ENCODE measurements at places on chromosomes 2 and 18.

DNA sequence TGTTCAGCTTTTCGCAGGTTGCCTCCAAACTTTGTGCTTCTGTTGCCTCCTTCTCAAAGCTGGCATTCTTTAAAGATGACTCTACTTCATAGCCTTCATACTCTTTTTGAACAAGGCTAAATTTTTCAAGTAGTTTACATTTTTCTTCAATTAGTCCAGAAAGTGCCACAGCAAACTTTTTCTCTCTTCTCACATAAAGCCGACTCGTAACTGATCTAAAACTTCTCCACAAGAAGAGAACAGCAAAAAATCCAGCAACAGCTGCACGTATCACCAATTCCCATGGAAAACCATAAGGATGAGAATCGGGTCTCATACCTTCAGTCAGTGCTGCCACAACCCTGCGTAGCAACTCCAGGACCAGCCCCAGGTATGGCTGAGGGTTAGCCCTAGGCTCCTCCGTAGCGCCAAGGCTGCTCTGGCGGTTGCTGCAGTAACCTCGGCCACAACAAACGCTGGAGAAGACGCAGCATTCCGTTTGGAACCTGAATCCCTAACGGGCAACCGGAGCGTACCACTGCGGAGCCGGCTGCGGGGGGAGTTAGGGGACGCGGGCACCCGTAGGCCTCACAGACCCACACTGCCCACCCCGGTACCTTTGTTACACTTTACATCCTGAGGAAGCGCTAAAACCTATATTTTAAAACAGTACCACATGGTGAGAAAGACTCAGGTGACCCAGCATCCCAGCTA lies at the start of gene CTAGE1:
CTAGE1 (minus strand) TSS at position 420 of the 693 bp plus-strand sequence; CDS start at position 316, 104 bp downstream.
- no peak for DNase-seq

DNA sequence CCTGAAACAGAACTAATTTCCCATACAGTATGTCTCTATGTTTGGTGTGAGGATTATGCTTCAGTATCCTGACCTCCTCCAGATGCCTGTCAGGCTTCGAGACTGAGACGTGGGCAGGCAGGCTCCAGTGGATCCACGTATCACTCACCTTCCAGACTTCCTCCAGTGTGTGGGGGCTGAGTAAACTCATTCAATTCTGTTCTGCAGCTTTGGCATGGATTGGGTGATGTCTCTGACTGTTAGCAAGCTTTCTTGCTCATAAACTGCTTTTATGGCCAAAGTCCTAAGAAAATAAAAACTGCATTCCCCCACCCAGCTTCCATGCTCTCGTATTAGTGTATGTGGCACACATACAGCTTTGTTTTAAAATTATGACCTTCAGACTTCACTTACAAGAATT lies 53.6 kb downstream of the CCDC93 start:
- DNase-seq: no peak

GRCh38 chr2:135803278-135803677 lies 33.7 kb downstream of the LCT start:
- DNase-seq: no peak

GRCh38 chr2:72576861-72577260 lies 249.0 kb downstream of the EXOC6B start:
- DNase-seq: no peak

- DNase-seq: no peak
Observed at GRCh38 chr2:104841744-104842143, 12.2 kb upstream of the POU3F3 start.

DNA sequence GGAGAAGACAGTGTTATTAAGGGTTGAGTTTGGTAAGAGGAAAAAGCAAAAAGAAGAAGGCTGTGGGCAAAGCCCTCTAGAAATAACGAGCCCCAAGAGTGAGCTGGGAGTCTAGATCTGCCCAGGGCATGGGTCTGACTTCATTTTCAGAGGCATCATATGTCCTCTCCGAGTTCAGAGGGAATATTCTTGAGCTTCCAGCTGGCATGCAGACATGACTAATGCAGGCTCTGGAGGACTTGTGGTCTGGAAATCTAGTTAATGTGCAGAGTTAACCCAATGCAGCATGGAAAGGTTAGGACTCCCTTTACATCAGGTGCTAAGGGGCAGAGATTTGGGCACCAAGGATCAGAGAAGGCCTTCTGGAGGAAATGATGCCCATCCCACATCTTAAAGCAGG lies 7.3 kb downstream of the ACMSD start:
- DNase-seq: no peak

DNA sequence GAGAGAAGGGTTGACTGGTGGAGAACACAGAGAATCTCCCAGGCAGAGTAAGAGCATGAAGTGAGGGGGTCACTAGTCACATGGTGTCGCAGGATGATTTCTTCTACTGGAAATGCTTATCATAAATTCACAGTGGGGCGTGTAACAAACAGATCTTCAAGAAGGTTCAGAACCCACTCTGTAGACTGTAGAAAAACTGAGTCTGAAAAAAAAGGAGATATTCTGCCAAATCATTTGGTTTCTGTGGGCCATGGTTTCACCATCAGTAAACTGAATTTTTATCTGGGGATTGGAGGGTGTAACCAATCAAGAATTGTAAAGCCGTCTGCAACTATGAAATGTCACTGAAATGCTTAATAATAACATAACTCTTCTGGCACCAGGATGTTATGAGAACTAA lies 15.0 kb downstream of the TPGS2 start:
- DNase-seq: no peak

DNA sequence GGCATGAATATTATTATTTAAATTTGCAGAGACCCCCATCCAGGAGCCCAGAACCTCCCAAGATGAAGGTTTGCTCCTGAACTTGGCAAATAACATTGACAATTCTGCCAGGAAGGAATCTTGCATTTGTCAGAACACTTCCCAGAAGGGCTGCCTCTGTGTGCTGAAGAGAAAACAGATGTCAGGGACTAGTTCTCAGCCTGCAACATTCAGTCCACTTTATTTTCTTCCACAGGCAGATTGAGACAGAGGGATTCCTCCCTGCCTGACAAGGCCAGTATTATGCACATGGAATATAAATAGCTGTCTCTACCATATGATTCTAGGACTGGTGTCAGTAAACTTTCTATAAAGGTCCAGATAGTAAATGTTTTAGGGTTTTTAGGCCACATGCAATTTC lies 171.5 kb upstream of the SIX2 start:
- DNase-seq: no peak

DNA sequence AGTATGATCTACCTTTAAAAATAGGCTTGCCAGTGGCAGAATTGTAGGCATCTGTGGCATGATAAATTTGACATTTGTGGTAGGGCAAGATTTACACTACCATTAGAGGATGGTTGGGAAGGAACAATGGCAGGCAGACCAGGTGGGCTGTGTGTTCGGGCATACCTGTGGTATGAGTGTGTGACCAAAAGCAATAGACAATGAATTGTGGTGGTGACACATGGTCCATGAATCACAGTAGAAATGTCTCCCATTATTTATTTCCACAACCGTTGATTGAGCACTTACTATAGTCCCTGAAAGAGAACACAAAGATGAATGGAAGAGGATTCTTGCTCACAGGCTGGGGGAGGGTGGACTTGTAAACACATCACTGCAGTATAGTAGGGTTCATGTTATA lies 29.9 kb upstream of the RUFY4 start:
- no peak for DNase-seq

DNA sequence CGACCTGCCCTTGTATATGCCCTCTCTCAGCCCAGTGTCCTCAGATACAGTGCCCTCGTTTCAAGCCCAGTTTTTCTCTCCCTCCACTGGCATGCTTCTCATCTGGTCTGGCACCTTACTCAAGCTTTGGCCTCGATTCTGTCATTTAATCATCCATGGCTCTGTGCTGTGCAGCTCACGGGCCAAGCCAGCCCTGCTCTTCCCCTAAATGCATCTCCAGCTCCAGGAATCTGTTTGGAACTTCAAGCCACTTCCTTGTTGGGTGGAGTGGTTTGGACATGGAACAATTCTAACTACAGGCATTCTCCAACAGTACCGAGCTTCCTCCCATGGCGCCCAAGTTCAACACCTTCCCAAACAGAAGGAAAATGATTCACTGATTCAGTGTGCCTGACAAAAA lies 76.7 kb upstream of the ZNF397 start:
- no peak for DNase-seq

- DNase-seq: no peak
Observed at GRCh38 chr2:134178138-134178877, 75.6 kb upstream of the MGAT5 start.

DNA sequence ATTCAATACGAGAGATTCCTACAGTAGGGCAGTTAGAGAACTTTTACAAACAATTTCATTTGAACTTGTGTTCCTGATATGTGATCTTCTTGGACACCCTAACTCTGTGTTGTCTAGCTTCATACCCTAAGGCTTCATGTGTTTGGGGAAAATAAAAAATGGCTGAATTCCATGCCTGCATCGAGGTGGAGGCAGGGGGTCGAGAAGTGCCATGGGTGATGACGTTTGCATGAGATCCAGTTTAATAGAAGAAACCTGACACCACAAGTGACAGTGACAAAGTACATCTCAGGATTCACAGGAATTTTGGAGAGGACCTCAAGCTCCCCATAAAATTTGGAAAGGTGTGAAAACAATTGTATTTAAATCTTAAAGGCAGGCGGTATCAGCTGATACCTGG lies 169.2 kb upstream of the NABP1 start:
- no peak for DNase-seq

- peak; percentile 96 for DNase-seq
Observed at GRCh38 chr18:35267161-35267651, 22.8 kb downstream of the ZSCAN30 start.

GRCh38 chr2:18651842-18652774 lies 62.7 kb upstream of the NT5C1B start:
- no peak for DNase-seq

DNA sequence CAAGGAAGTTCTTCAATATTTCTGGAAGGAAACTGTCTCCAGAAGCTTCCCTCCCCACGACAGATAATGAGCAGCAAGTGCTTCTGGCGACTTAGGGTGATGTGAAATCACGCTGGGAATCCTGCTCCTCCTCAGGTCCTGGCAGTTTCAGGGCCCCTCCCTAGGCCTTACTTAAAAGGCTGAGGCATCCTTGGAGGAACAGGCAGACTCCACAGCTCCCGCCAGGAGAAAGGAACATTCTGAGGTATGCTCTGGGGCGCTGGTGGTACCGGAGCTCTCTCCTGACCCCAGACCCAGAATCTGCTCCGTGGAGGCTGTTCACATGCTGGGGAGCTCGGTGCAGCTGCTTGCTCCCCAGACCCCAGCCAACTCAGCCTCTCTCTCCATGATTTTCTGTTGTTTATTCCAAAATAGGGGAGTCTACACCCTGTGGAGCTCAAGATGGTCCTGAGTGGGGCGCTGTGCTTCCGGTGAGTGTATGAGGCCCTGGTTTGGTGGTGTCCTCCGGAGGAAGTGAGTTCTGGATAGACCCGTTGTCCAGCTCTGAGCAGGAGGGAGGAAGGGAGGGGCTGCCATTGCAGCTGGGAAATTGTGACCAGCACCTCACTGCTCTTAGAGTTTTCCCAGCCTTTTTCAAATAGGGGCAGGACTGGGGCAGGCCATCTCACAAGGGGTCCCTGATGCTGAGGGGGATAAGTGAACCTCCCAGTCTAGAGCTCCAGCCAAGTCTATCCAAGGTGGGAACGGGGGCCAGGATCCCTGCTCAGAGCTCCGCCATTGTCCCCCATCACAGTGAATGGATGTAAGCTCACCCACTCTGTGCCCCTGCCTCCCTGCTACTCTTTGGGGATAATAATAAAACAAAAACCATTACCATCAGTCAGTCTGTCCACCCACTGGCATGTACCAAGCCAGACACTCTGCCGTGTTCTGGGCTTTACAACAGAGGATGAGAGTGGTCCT lies at the start of gene IL36RN:
IL36RN (plus strand) TSS at position 201 of the 963 bp plus-strand sequence; CDS start at position 442, 241 bp downstream.
- no peak for DNase-seq

DNA sequence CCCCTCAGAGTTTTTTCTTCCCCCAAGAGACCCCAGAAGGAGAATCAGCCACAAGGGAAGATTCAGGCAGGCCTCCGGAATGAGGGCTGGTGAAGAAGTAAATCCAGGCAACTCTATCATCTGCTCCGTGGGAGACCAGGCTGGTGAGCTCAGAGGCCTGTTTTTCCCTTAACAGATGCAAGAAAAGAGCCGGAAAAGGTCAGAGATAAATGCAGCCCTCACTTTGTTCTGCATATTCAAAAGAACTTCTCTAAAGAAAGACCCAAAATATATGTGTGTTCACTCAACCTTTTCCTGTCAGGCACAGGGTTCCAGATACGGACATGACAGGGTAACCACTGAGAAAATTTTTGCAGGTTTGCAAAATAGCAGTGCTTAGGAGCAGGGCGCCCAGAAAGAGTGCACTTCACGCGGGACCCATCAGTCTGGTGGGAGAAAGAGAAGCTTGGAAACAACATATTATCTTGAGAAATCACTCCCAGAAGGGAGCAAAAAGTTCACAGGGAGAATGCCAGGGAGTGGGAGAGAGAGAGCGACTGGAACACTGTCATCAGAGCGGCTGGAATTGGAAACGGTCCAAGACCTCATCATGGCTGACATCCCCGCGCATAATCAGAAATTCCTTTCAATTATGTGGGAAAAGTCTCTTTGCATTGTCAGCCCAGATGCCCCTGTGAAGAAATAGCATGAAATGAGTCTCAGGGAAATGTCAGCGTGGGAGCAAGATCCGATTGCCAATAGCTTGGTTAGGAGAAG lies 244.8 kb upstream of the SLC14A2 start:
- peak; percentile 37 for DNase-seq

DNA sequence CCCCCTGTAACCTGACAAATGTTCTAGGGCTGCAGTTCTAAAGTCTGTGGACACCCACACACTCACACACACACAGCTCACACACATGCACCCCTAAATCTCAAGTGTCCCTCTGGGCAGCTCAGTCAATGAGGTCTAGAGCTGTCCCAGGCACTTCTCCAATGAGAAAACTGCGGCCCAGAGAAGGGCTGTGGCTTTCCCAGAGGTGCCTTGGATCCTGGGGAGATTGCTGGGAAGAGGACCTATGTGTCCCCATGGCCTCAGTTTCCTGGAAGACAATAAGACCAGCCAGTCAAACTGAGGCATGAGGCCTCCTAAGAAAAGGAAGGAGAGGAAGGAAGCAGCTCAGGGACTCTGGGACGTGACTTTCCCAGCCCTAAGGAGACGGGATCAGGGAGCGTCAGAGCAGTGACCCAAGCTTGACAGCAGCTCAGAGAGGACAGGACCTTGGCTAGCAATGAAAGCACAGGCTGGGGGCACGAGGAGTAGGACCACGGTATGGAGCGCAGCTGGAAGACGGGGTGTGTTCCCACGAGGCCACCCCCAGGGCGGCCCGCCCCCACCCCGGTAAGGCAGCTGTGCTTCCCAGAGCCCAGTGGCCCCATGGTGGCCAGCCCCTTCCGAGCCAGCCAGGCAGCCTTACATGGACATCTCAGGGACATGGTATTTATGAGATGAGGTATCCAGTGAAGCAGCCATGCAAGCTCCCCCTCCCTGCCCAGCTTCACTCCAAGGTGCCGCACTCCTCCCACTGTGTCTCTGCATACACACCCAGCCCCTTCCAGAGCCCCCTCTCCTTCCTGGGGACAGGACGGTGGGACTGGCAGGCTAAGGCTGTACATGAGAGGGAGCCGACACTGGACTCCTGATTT lies 46.0 kb downstream of the TNS1 start:
- DNase-seq: no peak
